ENCODE measurements at places on chromosomes 12 and 14.

DNA sequence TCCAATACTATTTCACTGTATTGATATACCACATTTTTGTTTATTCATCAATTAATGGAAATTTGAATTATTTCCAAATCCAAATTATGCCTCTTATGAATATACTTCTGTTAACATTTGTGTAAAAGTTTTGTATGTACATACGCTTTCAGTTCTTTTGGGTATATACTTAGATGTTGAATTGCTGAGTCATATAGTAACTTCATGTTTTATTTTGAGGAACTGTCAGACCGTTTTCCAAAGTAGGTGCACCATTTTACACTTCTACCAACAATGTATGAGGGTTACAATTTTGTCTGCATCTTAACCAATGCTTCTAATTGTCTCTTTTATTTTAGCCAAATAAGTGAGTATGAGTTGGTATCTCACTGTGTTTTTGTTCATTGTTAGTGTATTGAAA is 10.2 kb upstream of the CCER1 start:
- no peak for DNase-seq

DNA sequence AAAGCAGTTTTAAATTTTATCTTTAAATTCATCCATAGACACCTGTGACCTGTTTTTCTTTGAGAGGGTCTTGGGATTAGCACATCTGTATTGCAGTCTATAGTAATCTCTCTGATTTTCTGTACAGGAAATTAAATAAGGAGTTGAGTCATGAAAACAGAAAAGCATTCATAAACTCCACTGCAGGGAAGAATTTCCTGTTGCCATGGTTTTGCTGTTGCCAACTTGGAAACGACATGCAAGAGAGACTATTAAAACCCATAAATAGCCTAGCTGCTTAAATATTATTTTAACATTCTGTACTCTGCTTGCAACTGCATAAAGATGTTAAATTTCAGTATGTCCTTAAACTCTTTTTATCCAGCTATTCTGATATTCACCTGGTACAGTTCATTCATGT is 281.0 kb upstream of the RGS6 start:
- DNase-seq, result no peak

DNA sequence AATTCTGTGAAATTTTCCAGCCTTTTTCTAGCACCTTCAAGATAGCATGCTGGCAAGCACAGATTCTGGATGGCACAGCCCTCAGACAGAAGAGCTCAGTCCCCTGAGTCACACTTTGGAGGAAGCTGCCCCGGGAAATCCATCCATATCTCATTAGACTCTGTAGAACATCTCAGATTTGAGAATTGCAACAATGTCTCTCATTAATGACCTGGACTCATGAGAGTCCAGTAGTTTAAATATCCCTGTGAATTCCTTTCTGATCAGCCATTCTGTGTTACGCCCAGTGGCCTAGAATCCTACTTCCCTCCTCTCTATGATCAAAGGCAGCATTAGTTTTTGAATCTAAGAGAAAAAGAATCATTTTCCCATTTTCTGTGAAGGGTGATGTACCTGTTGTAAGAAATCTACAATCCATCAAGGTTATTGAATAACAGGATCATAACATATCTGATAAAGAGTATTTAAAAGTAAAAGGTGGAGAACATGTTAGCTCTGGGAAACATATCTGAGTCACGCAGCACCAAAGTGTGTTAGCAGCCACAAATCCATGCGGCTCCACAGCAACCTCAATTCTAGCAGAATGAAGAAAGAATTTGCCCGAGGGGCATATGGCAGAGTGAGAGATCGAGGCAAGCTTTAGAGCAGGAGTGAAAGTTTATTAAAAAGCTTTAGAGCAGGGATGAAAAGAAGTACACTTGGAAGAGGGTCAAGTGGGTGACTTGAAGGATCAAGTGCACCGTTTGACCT is 855.6 kb upstream of the TMEM132C start:
- no peak for DNase-seq

- DNase-seq, result no peak
These were observed 82.1 kb upstream of the HSPB8 start for GRCh38 chr12:119096429-119097202.

DNA sequence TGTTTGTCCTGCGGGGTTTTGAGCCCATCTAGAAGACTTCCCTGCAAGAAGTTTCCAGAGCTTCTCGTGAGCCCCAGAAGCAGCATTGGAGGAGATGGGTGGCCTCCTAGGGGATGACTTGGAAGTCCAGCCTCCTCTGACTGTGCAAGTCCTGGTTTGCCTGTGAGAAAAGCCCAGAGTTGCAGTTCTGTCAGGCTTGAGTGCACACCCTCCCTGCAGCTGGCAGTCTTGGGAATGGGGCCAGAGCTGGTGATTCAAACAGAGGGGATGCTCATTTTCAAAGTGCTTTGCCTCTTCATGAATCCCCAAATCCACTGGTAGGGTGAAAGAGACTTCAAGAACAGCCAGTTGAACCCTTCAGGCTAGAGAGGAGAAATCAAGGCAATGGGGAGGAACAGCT is 3.9 kb upstream of the PPP1R1A start:
- no peak for DNase-seq

GRCh38 chr14:85293612-85294234 is 236.2 kb upstream of the FLRT2 start:
- DNase-seq, result no peak

- DNase-seq, result no peak
These were observed 13.1 kb downstream of the GRIN2B start for GRCh38 chr12:13968281-13968680.

DNA sequence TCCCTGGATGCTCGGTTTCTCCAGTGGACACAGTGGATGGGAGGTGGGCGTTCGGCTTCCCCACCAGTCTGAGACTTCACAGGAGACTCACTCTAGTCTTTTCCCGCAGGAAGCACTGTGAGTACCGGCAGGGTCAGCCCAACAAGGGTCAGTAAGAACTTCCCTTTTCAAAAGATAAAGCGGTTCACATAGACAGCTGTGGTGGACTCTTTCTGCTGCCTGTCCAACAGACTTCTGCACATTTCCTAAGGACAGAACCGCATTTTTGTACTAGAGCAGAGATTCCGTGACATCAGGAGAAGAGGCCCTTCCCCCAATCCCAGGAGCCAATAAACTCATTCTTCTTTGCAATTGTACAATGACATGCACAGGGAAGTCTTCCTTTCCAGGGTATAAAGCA is 10.4 kb downstream of the LTBR start:
- DNase-seq, result no peak

DNA sequence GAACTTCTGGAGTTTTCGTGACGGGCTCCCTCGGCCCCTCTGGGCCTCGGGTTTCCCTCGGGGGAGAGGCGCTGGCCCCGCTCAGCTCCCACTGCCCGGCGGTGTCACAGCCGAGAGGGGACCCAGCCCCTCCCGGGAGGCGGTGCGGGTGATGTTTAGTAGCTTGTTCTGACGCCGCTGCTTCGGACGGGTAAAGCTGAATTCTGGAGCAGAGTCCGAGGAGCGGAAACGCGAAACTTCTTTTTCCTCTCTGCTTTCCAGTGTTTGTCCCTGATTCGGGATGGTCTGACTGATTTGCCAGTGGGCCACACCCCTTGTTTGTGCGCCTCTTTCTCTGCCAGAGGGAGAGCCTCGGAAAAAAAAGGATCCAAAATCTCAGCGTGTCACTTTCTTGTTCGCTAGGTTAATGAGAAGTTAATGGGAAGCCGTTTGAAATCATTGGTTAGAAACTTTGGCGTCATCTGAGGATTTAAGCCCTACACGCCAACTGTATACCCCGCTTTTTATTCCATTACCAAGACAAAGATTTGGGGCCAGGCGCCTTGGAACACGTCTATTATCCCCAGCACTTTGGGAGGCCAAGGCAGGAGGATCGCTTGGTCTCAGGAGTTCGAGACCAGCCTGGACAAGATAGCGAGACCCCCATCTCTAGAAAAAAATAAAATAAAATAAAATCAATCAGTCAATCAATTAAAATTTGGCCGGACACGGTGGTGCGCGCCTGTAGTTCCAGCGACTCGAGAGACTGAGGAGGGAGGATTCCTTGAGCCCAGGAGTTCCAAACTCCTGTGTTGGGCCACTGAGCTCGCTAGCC is 756 bp downstream of the TULP3 start:
- no peak for DNase-seq

GRCh38 chr14:63032076-63032475 is 13.2 kb downstream of the KCNH5 start:
- DNase-seq, result no peak

- DNase-seq, result no peak
These were observed 10.7 kb downstream of the GLT1D1 start for GRCh38 chr12:128863957-128864356.

DNA sequence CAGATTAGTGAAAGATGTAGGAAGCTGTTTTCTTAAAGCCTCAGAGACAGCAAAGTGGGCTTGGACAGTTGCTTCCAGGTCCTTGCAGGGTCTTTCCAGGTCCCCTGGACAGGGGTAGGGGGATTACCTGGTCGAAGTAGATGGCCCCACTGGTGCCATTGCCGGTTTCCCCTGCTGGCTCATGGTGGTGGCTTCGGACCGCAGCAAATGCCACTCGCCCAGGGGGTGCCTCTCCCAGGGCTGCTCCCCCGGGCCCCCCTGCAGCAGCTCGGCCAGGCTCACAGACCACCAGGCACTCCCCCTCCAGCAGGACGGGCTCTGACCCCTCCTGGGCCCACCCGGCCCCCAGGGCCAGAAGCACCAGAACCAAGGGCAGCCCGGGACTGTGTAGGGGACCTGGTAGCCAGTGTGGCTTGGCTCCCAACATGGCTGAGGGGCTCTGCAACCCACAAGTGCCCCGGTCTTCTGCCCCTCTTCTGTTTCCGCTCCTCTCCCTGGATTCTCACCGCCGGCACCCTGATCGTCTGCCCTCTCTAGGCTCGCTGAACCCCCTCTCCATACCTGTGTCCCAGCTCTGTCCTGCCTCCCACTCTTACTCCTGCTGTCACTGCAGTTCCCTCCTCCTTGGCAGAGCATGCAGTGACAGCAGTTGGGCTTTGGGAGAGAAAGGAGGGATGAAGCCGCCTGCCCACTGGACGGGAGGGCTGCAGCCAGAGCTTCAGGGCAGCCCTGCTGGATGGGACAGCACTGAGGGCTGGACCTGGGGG is 657 bp downstream of the CBLN3 start:
- DNase-seq, result no peak

- no peak for DNase-seq
These were observed 67.7 kb downstream of the BCAT1 start for GRCh38 chr12:24881227-24881626.

- no peak for DNase-seq
These were observed 73.5 kb upstream of the ARHGAP5 start for GRCh38 chr14:32003585-32003984.

GRCh38 chr12:132639956-132640520 is 21.5 kb downstream of the P2RX2 start:
- DNase-seq, result no peak

- DNase-seq, result no peak
These were observed 56.3 kb downstream of the STXBP6 start for GRCh38 chr14:24993631-24994030.

- DNase-seq, result no peak
These were observed 1.5 kb downstream of the SERPINA6 start for GRCh38 chr14:94321421-94322271.

- DNase-seq, result no peak
These were observed 193.6 kb upstream of the GARIN6 start for GRCh38 chr12:99453836-99454538.

- no peak for DNase-seq
These were observed 21.8 kb upstream of the ATXN7L3B start for GRCh38 chr12:74515849-74516248.

DNA sequence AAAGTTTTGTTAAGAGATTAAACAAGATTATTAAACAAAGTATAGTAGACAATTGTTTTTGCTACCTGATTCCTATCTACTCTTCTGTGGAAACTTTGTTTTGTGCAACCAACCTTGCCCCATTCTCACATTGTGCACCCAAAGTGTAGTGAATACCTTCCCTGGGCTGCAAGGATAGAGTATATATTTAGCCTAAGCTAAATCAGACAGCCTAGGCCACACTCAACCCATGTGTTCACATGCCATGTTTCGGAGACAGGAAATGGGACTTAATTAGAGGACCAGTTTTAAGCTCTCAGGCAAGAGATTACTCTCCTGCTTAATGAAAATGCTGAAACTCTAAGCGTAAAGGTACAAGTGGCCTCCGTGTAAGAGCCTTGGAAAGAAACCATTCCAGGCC is 734.9 kb upstream of the USP15 start:
- no peak for DNase-seq

DNA sequence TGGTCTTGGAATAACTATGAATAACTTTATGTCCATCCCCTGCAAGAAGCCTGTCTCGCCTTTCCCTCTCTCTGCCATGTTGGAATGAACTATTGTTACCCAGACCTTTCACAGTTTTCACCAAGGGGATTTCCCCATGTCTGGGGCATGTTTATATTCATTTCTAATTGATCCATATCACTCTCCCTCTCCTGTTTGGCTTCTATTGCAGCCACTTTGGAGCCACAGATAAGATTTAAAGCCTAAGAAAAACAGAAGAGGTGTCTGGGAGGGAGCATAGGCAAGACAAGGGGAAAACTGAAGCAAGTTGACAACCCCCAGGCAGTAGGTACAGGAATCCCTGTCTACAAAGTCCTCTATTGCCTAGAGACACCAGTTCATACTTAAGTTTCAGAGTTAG is 41.0 kb upstream of the FOXJ2 start:
- no peak for DNase-seq

DNA sequence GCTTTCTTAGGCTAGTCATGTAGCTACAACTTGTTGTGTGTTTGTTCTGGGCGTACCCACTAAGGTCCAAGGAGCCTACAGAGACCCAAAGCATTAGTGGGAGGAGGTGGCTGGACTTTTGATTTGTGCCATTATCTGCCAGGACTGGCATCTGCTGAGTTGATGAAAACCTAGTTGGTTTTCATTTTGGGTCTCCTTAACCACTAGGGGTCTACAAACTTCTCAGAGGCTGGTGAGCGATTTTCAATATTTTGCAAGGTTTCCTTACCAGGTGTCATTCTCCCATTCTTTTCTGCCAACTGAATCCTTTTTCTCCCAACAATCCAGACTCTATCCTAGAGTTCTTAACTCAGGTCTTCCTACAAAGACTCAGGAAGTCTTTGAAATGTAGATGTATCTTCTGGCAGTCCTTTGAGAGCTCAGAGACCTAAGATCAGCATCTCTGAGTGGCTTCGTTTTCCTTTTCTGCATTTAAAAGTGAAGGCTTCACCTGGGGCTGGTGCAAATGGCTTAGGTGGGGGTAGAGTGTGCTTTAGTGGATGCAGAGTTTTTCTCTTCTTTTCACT is 150.0 kb upstream of the RMST start:
- no peak for DNase-seq

DNA sequence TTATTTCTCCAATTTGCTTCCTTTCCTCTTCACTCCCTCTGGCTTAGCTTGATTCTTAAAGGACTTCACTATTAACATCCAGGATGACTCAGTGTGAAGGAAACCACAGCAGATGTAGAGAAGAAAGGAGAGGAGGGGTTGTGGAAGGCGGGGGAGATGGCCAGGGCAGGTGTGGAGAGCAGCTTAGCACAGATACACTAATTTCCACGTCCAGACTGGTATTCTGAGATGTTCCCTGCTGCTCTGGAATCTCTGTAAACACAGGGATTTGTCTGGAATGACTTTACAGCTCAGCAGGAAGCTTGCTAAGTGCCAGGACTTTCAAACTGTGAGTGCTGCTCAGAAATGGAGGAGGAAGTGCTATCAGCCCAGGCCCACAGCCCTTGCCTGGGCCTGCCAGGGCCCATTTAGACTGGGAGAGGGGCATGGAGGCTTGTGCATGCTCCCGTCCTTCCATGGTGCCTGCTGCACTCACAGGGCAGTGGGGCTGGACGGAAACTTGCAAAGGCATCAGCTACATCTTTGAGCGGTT is 202.5 kb upstream of the DDHD1 start:
- DNase-seq, result peak; percentile 64
